ENCODE measurements at places on chromosomes 13 and 19. TPM values are rescaled to one million over a fixed set of nuclear protein-coding genes. Genes with fewer than 3 reads are reported as not detected.

Gene SMARCA4
- total RNA-seq = 80.5 TPM

Gene ZNF844
- 10.2 TPM for total RNA-seq

Gene FUT1
- 1.5 TPM for total RNA-seq

Gene NDUFA7
- total RNA-seq = 23.5 TPM

Gene S1PR4
- total RNA-seq = 0.11 TPM

Gene AMER2
- 0.43 TPM for total RNA-seq

Gene TTC9B
- not detected for total RNA-seq

Gene FARSA
- 47.1 TPM for total RNA-seq

Gene RETN
- total RNA-seq = not detected

Gene YJEFN3
- total RNA-seq = 0.39 TPM

Gene KIR2DL1
- total RNA-seq = not detected
